ENCODE measurements at places on chromosomes 1 and 21. TPM values are rescaled to one million over a fixed set of nuclear protein-coding genes. Genes with fewer than 3 reads are reported as not detected.

DNA sequence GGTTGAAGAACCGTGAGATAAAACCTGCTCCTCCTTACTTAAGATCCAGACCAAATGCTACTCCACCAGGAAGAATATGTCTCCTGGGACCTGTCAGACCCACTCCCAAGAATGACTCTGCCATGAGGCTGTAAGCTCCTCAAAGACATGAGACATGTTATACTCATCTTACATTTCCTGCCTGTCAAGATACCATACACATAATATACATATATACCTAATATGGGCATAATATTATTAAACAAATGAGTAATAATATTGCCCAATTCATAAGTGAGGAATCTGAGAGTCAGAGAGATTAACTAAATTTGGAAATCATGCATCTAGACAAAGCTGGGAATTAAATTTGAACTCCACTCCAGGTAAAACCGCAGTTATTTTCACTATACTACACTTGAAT is 634.9 kb downstream of the LMO4 start:
- no peak for DNase-seq

GRCh38 chr1:64685217-64685616 is 59.7 kb upstream of the RAVER2 start:
- DNase-seq, result no peak

Gene AGPAT3
- total RNA-seq, result 86.0 TPM

Gene BSND
- total RNA-seq, result not detected

Gene PADI2
- total RNA-seq, result 20.0 TPM

Gene GBP7
- total RNA-seq, result 0.32 TPM

Gene OR6K3
- total RNA-seq, result 2.3 TPM

- DNase-seq, result peak; percentile 66
These were observed 12.1 kb upstream of the DEGS1 start for GRCh38 chr1:224170748-224171478.

- DNase-seq, result no peak
These were observed 16.8 kb downstream of the ATP8B2 start for GRCh38 chr1:154342132-154342531.

GRCh38 chr1:121522061-121522759 is 337.4 kb downstream of the SRGAP2C start:
- DNase-seq, result no peak

Gene LINGO4
- 0.29 TPM for total RNA-seq

DNA sequence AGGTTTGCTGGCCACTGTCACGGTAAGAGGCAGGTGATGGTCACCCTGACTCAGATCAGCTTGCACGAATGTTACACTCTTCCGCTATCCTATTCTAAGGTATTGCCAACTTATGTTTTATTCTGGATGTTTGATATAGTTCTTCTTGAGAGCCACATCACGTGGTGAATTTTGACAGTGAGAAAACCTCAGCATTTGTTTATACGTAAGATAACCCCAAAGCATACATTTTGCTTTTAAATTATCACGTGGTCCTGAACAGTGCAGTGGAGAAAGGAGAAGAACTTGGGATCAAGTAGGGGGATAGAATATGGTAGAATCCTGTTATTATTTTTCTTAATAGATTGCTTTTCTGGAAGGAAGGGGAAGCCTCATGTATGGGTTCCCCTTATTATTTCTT is 16.6 kb downstream of the ATP1A1 start:
- no peak for DNase-seq

Gene SYDE2
- total RNA-seq, result 23.8 TPM

DNA sequence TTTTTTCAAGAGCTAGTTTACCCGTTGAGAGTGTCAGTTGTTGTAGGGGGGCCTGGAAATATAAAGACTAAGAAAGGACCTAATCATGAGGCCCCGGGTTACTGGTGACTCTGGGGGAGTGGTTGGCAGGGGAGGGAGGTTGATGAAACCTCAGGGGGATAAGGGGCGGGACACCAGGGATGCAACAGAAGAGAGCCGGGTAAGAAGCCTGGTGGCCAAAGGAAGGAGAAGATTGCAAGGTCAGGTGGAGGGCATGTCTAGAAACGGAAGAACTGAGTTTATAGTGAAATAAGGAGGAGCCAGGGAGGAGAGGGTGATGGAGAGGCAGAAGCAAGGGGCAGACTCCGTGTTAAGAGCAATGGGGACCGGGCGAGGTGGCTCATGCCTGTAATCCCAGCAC is 12.5 kb upstream of the SPOCD1 start:
- no peak for DNase-seq

Gene SIPA1L2
- total RNA-seq, result 38.3 TPM

GRCh38 chr1:152109998-152110294 is 5.3 kb downstream of the TCHH start:
- no peak for DNase-seq

GRCh38 chr1:177799746-177800145 is 170.1 kb downstream of the SEC16B start:
- no peak for DNase-seq

- DNase-seq, result peak; percentile 58
These were observed 102.3 kb downstream of the GLIS1 start for GRCh38 chr1:53636621-53637171.

DNA sequence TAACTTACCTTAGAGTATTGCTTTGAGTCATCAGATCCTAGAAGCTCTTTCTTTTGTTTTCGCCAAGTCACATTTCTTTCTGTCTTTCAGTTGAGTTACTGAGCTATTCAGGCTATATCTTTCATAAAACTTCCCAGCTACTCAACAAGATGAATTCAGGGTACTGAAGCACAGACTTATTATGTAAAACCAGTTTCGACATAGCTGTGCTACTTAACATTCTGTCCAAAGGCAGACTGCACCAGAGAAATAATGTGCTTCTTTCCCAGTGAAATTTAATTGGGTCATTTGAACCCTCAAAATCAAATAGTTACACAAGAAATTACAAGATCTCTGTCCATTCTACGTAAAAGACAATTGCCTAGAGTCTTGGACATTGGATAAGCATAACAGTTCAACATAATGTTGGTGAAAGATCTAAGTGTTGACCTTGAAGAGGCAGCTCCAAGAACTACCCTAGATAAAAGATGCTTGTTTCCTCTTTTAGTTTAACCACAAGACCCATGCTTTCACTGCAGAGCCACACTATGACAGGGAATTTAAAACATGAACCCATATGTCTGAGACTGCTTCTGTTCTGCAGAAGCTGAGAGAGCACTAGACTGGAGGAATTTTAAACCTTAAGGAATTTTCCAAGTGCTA is 163.2 kb downstream of the LRRC40 start:
- DNase-seq, result no peak

- no peak for DNase-seq
These were observed 24.8 kb upstream of the NMNAT2 start for GRCh38 chr1:183443011-183443410.

GRCh38 chr1:5386371-5386770 is 605.9 kb downstream of the NPHP4 start:
- DNase-seq, result no peak

Gene SMCP
- total RNA-seq, result not detected

- DNase-seq, result no peak
These were observed 74.4 kb downstream of the RWDD3 start for GRCh38 chr1:95308276-95309030.

GRCh38 chr21:44923480-44924084 is 2.9 kb upstream of the ITGB2 start:
- DNase-seq, result no peak

DNA sequence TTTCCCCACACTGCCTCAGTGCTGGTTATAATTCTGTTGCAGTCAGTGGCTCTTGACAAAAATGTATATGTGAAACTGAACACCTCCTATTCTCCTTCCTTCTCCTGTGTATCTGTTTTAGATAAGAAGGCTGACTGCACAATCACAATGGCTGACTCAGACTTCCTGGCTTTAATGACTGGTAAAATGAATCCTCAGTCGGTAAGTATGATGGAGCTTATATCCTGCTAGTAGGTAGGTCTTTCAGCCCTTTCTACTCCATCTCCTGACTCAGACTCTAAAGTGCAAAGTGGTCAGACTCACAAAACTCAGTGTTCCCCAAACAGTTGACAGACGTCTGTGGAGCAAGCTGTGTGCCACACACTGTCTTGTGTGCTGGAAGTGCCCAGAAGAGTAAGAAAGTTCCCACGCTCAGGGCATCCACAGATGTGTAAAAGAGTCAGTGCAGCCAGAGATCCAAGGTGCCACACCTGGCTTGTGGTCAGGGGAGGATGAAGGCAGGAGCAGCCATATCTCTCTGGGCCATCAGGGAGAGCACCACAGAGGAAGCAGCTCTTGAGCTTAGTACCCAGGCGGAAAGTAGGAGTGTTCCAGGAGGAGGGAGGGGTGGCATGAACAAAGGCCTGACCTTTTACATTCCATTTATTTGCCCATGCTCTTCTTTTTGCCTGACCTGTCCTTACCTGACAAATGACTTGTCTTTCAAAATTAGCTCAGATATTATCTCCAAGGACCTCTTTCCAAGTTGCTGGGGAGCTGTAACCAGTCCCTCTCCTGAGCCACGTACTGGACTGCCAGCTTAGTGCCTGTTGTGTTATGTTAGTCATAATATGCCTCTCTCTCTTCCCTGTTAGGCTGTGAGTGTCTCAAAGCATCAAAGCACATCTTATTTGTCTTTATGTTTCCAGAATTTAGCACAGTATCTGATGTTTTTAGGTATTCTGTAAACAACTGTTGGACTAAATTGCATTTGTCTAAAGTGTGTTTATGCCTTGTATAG is 14.0 kb upstream of the PODN start:
- DNase-seq, result no peak

GRCh38 chr1:218743861-218744505 is 398.8 kb downstream of the TGFB2 start:
- DNase-seq, result no peak

DNA sequence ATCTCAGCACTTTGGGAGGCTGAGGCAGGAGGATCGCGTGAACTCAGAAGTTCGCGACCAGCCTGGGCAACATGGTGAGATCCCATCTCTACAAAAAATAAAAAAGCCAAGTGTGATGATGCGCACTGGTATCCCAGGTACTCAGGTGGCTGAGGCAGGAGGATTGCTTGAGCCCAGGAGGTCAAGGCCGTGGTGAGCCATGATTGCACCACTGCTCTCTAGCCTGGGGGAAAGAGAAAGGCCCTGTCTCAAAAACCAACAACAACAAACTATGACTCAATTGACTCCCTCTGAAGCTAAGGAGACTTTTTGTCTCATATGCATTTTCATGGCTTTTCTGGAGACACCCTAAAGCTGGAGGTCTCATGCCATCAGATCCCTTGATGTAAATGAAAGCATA is 118.8 kb downstream of the CCDC185 start:
- no peak for DNase-seq

DNA sequence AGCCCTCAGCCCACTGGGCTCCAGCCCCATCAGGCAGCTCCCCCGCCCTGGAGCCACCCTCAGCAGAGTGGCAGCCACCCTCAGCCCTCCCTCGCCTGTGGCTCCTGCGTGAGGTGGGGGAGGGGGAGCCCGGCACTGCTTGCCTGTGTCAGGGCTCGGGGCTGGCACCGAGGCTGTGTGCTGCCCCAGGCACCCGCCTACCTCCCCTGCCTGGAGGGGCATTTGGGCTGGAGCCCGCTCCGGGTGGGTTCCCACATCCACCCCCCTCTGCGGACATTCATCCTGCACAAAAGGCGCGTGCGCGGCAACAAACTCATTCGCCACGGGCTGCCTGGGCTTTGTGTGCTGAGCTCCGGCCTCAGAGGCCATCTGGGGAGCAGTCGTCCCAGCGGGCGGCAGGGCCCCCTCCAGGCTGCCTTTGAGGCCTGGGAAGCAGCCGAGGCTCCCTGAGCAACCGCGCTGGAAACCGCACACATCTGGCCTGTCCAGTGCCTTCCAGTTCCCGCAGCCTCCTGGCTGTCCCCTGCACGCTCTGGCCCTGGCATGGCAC is 12.6 kb upstream of the TNFRSF14 start:
- DNase-seq, result no peak

- peak; percentile 70 for DNase-seq
These were observed 68.1 kb downstream of the JAK1 start for GRCh38 chr1:64898107-64898861.

GRCh38 chr1:230875370-230875769 is 7.0 kb upstream of the C1orf198 start:
- DNase-seq, result no peak

GRCh38 chr1:226653311-226653921 is 85.7 kb downstream of the ITPKB start:
- DNase-seq, result no peak

DNA sequence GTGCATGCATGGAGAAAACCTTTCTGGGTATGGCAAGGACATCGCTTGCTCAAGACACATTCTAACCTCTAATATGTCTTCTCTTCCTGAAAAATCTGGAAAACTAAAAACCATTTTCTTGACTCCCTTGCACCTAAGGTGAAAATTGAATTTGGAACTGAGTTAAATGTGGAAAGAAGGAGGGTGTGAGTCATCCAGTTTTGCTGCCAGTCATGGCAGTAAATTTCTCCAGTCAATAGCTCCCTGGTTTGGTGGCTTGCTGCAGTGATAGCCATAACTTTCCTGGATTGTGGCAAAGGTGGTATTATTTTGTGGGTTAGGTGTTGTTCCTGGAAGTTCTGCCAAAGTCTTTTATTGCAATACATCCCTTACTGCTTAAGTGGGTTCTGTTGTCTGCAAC is 2.5 kb downstream of the ZCCHC17 start:
- DNase-seq, result no peak

DNA sequence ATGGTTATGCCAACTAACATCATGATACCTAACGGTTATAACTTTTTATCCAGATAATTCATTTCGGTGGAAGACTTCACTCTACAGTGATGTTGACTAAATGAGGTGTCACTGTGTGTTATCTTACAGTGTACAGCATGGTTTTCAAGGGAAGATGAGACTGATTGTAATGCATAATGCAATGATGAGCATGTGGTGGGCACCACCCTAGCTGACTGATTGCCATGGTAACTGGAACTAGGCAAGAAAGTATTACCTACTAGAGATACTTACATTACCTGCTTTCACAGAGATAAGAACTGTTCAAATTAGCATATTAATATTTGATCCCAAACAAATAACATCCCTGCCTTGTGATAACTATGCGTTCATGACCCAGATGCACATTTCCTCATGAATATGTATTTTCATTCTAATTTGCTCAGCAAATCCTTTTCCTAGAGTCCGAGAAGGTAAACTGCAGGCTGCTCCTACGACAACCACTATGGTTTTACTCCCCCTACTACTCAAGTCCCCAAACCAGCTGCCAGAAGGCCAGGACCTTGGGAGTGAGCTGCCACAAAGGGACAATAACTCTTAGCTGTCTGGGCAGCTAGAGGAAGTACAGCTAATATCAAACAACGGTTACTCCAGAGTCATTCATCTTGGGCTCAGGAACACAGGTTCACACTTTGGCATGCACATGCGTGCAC is 29.2 kb downstream of the TRABD2B start:
- no peak for DNase-seq

DNA sequence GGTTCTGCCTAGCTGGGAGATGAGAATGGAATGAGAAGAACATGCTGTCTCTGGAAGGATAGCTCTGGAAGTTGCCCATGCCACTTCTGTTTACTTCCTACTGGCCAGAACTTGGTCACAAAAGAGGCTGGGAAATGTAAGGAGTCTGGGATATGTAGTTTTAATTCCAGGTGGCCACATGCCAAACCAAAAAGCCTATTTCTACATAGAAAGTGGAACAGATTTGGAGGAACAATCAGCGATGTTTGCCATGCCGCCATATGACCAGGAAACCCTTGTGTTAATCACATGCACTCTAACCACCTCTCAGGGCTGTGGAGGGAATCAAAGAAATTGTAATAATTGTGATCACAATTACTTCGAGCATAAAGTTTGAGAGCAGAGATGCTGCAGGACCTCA is 10.0 kb upstream of the OLIG2 start:
- DNase-seq, result no peak

GRCh38 chr1:74733604-74734484 is 892 bp downstream of the TYW3 start:
- no peak for DNase-seq

- DNase-seq, result no peak
These were observed 406.7 kb downstream of the SIPA1L2 start for GRCh38 chr1:232223183-232223708.

- no peak for DNase-seq
These were observed 6.7 kb upstream of the CD55 start for GRCh38 chr1:207314816-207315215.

Measured in upper lobe of right lung (tissue), 1 donor.